ENCODE measurements at places on chromosomes 6 and 20.

- no peak for DNase-seq
Observed at GRCh38 chr6:11467364-11467763, 70.2 kb upstream of the TMEM170B start.

- peak; percentile 32 for DNase-seq
Observed at GRCh38 chr6:43773050-43773979, 3.3 kb downstream of the VEGFA start.

GRCh38 chr20:58229198-58229798 is 845 bp upstream of the ANKRD60 start:
- no peak for DNase-seq

DNA sequence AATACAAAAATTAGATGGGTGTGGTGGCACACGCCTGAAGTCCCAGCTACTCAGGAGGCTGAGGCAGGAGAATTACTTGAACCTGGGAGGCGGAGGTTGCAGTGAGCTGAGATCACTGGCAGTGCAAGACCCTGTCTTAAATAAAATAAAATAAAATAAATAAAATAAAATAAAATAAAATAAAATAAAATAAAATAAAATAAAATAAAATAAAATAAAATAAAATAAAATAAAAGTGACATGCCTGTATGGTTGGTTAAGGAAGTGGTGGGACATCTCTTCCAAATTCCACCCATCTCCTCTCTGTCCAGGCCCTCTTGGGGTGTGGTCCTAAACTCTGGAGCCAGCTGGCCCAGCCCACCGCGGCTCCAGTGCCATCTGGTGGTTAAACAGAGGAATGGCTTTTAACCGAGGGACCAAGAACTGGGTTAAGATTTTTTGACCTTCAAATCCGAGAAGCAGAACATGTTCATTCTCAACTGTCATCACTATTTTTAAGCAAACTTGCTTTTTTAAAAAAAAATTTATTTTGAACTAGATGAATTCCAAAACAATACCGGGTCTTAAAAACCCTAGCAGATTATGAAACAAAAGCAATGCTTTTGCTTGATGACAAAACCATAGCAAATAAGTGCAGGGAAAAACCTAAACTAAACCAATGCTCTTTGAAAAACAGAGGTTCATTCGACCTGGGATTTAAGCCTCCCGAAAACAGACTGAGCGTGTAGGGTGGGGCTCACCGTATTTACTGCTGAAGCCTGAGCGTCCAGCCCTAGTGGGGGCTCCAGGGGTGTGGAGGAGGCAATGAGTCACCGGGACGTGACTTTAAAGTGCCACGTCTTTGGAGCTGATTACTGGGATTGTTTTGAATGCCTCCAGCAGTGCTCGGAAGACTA is 68.8 kb downstream of the CDC5L start:
- DNase-seq, result no peak

DNA sequence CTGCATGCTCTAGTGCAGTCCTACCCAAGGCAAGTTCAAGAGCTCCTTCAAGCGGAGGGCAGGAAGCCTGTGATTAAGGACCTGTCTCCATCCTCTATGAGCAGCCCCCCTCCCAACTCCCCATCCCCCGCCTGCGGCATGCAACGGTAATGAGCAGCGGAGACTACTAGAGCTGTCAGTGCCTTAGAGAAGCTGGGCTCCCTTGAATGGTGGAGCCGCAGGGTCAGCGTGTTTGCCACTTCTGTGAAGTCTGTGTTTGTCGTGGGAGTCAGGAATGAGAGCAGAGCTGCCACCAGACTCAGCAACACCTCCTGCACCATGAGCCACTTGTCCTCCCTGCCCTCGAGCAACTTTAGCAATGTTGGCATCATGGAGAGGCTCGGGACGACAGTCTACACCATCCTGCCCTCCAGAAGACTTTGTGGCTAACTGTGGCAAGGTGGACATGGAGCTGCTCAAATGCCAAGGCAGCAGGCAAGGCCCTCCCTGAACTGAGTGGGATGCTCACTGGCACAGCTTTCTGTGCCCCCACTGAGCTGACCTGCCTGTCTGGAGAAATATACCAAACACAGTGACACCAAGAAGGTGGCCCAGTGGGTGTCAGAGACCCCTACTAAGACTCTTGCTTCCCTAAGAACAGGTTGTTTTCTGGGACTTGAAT is 23.8 kb upstream of the SYNDIG1 start:
- no peak for DNase-seq

DNA sequence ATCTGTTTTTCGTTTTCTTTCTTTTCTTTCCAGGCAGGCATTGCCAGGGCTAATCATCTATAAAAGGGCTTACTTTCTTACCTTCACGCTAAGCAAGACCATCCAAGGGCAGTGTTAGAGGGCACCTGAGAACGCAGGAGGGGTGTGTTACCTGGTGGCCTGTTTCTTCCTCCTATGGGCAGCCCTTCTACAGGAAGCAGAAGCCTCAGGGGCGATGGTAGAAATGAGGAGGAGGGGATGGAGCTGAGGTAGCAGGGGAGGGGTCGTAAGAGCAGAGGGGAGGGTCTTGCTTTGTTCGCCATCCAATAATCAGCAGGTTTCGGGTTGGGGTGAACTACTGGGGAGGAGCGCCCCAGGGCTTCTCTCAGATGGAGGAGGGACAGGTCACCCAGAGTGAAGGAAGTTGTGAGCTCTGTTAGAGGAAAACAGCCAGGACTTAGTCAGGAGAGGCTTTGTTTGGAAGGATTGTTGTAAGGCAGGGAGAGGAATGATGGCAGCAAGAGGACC is 1.5 kb upstream of the CCR6 start:
- DNase-seq, result no peak

Data from activated T-cell treated with anti-CD3 and anti-CD28 coated beads for 4 hours (primary cell).